ENCODE measurements at places on chromosomes 11 and 22.

DNA sequence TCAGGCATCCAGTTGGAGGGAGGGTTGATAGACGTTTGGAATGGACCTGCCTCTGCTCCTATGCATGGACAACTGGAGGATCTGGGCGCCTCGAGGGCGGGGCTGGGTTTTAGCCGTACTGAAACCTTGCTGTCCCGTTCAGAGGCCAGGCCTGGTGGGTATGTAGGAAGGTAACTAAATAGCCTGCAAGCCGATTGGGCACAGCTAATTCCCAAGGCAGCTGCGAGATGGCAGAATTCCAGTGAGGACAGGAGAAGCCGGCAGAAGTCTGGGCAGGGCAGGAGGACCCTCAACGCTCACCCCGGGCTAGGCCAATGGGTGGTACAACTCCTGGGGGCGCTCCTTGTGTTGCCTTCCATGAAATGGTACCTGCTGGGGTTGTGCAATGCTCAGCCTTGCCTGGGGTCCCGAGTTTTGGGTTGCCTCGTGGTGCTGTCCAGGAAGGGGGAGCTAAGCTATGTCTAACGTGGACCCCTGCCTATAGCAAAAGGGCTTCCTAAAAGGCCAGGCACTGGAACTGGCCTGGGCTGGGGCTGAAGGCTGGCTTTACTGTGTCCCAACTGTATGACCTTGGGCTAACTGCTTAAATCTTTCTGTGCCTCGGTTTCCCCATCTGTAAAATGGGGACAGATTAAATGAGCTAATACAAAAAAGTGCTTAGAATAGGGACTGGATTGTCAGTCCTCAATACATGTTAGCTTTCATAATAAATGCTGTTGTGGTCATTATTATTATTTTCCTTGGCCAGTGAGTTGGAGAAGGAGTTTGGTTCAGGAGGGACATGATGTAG lies 30.1 kb upstream of the CD82 start:
- no peak overlapping the region for H3K27ac ChIP-seq
- H3K4me3 ChIP-seq = no peak overlapping the region
- no peaks in the 10 kb centered on the region for H3K36me3 ChIP-seq
- H3K27me3 ChIP-seq = peaks cover 6% of the 10 kb centered on the region

GRCh38 chr11:20087118-20087521 lies 73.2 kb downstream of the DBX1 start:
- H3K4me1 ChIP-seq = no peaks in the 10 kb centered on the region
- H3K27me3 ChIP-seq = no peaks in the 10 kb centered on the region
- no peak overlapping the region for H3K27ac ChIP-seq
- H3K4me3 ChIP-seq = no peak overlapping the region

DNA sequence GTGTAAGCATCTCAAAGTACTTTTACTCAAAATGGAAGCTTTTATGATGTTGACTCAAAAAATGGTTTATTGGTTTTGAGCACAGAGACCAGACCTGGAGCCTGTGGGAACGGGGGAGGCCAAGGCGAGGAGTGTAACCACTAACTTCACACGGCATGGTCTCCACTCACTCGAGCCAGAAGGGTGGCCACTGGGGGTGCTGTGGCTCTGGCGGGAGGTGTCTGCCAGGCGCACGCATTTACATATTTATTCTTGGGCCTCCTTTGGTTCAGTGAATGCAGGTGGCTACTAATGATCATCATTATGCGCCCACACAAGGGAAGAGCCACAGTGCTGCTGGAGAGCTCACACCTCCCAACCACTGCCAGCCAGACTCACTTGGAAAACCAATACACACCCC lies 64.6 kb downstream of the FLRT1 start:
- no peak overlapping the region for H3K4me3 ChIP-seq
- no peak overlapping the region for H3K27ac ChIP-seq
- peaks cover 33% of the 10 kb centered on the region for H3K27me3 ChIP-seq
- DNase-seq = no peak
- H3K4me1 ChIP-seq = no peaks in the 10 kb centered on the region

GRCh38 chr11:18490319-18490718 lies 34.7 kb downstream of the LDHAL6A start:
- no peak overlapping the region for H3K27ac ChIP-seq
- no peaks in the 10 kb centered on the region for H3K36me3 ChIP-seq
- no peaks in the 10 kb centered on the region for H3K4me1 ChIP-seq

DNA sequence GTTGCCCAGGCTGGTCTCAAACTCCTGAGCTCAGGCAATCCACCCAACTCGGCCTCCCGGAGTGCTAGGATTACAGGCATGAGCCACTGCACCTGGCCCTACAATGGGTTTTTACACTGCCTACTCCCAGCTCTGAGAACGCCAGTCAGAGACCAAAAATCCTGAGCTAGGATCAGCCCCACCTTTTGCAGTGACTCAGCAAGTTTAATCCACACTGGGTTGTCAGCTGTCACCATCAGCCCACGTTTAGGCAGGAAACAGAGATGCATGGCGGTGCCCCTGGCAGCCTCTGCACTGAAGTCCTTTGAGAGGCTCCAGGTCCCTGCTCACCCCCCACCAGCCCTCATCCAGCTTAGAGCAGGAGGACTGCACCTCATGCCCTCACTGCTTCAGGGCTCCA lies 117.6 kb downstream of the ARHGAP8 start:
- H3K4me3 ChIP-seq = no peak overlapping the region
- H3K27me3 ChIP-seq = no peaks in the 10 kb centered on the region
- no peak for DNase-seq
- H3K36me3 ChIP-seq = peaks cover 3% of the 10 kb centered on the region
- H3K27ac ChIP-seq = no peak overlapping the region

DNA sequence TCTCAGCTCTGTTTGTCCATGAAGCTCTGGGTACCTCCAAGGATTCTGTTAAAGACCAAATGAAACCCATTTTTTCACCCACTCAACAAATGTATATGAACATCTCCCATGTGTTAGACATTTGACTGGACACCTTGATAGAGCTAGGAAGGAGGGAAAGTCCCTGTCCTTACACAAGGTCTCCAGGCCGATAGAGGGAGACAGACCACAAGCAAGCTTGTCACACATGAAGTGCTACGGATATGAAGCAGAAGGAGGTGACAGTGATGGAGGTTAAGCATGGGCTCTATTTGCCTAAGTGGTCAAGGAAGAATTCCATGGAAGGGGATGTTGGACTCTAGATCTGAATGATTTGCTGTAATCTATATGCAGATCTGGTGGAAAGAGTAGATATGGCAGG lies 138.5 kb downstream of the MYO18B start:
- H3K4me3 ChIP-seq = no peak overlapping the region
- H3K27ac ChIP-seq = no peak overlapping the region
- no peak for DNase-seq
- no peaks in the 10 kb centered on the region for H3K4me1 ChIP-seq
- H3K36me3 ChIP-seq = no peaks in the 10 kb centered on the region
- no peaks in the 10 kb centered on the region for H3K27me3 ChIP-seq

Data from H1 (cell line).